Type B pancreatic cell (in vitro differentiated cells): ENCODE measurements at places on chromosomes 7 and 10. TPM values are rescaled to one million over a fixed set of nuclear protein-coding genes. Genes with fewer than 3 reads are reported as not detected.

Gene COL1A2
- 23.0 and 692 TPM in 2 replicates for total RNA-seq

DNA sequence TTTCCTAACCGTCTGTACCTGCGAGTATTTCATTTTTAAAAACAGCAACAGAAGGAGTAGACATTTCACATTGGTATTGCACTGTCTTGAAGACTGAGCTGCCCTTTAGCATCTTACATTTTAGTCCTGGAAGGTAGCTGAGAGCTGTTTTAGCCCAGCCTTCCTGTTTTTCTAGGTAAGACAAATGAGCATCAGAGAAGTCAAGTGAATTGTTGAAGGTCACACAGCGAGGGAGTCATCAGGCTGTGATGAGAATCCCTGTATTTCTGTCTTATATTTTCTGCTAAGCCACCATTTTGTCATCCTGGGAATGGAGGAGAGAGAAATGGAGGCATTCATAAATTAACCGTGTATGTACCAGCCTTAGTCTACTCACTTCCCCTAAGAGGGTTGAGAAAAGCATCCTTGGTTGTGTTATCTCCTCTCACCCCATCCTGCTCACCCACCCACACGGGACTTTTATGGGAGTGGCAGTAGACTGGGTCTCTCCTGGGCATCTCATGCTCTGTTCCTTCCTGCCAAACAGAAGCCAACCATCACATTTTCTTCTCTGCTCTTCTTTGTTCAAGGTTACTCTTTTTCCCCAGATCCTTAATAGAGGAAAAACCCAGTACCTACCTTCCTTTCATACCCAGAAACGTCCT lies 8.5 kb downstream of the RBM20 start:
- no peaks in the 10 kb centered on the region for H3K36me3 ChIP-seq
- no peak overlapping the region for H3K27ac ChIP-seq
- no peak for DNase-seq
- peaks cover 14% of the 10 kb centered on the region for H3K27me3 ChIP-seq
- H3K4me1 ChIP-seq, result peaks cover 29% of the 10 kb centered on the region
- H3K4me3 ChIP-seq, result no peak overlapping the region

Gene PLEKHA1
- total RNA-seq, result 38.2 and 55.1 TPM in 2 replicates

Gene SPDYE5
- total RNA-seq, result not detected in 2 replicates

- peaks cover 3% of the 10 kb centered on the region for H3K36me3 ChIP-seq
- H3K27ac ChIP-seq, result no peak overlapping the region
- no peaks in the 10 kb centered on the region for H3K27me3 ChIP-seq
- no peak for DNase-seq
- peaks cover 16% of the 10 kb centered on the region for H3K4me1 ChIP-seq
Measured at GRCh38 chr7:1562597-1563051, 6.6 kb upstream of the TMEM184A start.

Gene PTPRZ1
- total RNA-seq, result 20.7 and 43.4 TPM in 2 replicates
